ENCODE measurements at places on chromosomes 5 and 9. TPM values are rescaled to one million over a fixed set of nuclear protein-coding genes. Genes with fewer than 3 reads are reported as not detected.

PCDHGA8 gene
- polyA plus RNA-seq = 0.77 TPM

TRIM14 gene
- 10.1 TPM for polyA plus RNA-seq

PCA3 gene
- polyA plus RNA-seq = not detected

RASEF gene
- not detected for polyA plus RNA-seq

TERT gene
- polyA plus RNA-seq = not detected

CAMK2A gene
- 0.09 TPM for polyA plus RNA-seq

PGM5 gene
- polyA plus RNA-seq = 8.7 TPM

ATP10B gene
- polyA plus RNA-seq = not detected

KCNV2 gene
- not detected for polyA plus RNA-seq

PCDHGA5 gene
- 1.6 TPM for polyA plus RNA-seq

SLCO6A1 gene
- polyA plus RNA-seq = not detected

CA9 gene
- 0.32 TPM for polyA plus RNA-seq

ENTPD2 gene
- polyA plus RNA-seq = not detected

PCDHB14 gene
- polyA plus RNA-seq = 0.42 TPM

PPP3R2 gene
- polyA plus RNA-seq = not detected

RPS14 gene
- 2,496 TPM for polyA plus RNA-seq

ZBED3 gene
- polyA plus RNA-seq = 6.2 TPM

GNA14 gene
- 0.22 TPM for polyA plus RNA-seq

SLC6A19 gene
- not detected for polyA plus RNA-seq

DMRT3 gene
- polyA plus RNA-seq = not detected

N4BP3 gene
- 0.02 TPM for polyA plus RNA-seq

COL23A1 gene
- polyA plus RNA-seq = not detected

MLANA gene
- not detected for polyA plus RNA-seq

TMOD1 gene
- polyA plus RNA-seq = 0.15 TPM

GDNF gene
- polyA plus RNA-seq = 1.3 TPM

BAG1 gene
- 17.7 TPM for polyA plus RNA-seq

ADAMTS6 gene
- polyA plus RNA-seq = 28.0 TPM

RLN2 gene
- polyA plus RNA-seq = not detected

FBLL1 gene
- 0.61 TPM for polyA plus RNA-seq

JMY gene
- polyA plus RNA-seq = 2.1 TPM

SPINK4 gene
- not detected for polyA plus RNA-seq

DNAJC25 gene
- 4.9 TPM for polyA plus RNA-seq

HAVCR2 gene
- polyA plus RNA-seq = 0.05 TPM

PSIP1 gene
- 28.1 TPM for polyA plus RNA-seq

Data from BJ (cell line).